Activated T-helper 17 cell treated with anti-CD3 and anti-CD28 coated beads, Interleukin-2, amount 50 U/mL, for 72 hours (primary cell): ENCODE measurements at places on chromosomes 12 and 14. TPM values are rescaled to one million over a fixed set of nuclear protein-coding genes. Genes with fewer than 3 reads are reported as not detected.

CCNB1IP1 gene
- total RNA-seq, result 53.5 TPM

CATSPERB gene
- 0.52 TPM for total RNA-seq

KLRC1 gene
- total RNA-seq, result not detected

GRCh38 chr14:94998685-94999084, 158.6 kb downstream of the DICER1 start:
- no peak for ATAC-seq

DNA sequence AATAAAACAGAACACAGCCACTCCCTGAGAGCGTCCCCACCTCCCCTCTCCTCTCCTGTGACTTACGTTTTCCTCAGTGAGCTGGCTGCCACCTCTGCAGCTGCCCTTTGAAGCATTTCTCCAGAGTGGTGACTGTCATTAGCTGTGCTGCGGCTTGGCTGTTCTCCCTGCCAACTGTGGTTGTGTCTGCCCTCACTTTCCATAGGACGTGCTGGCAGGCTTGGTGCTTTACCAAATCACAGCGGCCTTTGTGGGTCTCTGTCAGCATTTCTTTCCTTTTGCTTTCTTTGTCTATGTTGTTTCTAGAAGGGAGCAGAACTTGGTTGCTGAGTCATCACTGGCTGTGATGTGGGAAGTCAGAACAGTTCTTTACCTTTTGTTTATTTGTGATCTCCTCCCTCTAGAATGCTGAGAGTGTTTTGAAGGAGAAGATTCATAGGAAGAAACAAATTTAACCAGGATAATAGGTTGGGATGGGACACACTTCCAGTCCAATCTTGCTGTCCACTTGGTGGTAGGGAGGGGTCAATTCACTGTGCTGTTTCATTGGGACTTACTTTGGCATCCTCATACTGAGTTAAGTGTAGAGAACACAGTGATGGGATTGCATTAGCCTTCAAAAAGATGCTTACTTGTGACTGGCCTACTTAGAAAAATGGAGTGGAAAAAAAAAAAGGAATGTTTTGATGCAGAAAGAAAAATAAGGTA, 88.2 kb downstream of the TMX1 start:
- ATAC-seq, result peak; percentile 78

DNA sequence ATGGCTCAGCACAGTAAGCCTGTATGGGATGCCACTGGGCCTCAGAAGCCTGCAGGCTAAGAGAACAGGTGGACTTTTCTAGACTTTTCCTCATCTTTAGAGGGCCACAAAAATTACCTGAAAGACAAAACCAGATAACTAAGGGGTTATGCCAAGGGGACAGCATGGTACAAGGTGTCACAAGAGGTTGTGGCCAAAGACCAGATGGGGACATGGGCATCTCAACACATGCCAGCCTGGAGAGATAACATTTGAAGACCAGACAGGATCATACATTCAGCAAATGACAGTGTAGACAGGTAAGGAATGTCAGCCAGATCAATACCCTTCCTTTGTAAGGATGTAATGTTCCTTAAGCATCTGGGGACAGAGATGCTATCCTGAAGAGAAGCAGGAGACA, 8.9 kb upstream of the CRY1 start:
- no peak for ATAC-seq

DNA sequence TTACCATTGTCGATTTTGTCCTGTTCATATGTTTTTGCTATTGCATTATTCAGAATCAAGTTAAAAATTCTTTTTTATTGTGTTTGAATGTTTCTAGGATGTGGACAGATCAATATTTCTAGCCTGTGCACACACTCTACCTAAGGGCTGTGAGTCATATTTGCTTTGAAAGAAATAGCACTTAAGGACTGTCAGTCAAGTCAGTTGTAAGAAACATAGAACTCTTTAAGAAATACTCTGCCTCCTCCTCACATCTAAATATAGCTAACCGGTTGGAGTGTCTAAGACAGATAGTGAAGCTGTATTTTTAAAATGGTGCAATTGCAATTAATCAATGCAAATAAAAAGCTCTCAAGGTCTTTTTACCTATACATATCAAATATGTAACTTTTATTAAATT, 17.9 kb upstream of the MGST1 start:
- no peak for ATAC-seq

DNA sequence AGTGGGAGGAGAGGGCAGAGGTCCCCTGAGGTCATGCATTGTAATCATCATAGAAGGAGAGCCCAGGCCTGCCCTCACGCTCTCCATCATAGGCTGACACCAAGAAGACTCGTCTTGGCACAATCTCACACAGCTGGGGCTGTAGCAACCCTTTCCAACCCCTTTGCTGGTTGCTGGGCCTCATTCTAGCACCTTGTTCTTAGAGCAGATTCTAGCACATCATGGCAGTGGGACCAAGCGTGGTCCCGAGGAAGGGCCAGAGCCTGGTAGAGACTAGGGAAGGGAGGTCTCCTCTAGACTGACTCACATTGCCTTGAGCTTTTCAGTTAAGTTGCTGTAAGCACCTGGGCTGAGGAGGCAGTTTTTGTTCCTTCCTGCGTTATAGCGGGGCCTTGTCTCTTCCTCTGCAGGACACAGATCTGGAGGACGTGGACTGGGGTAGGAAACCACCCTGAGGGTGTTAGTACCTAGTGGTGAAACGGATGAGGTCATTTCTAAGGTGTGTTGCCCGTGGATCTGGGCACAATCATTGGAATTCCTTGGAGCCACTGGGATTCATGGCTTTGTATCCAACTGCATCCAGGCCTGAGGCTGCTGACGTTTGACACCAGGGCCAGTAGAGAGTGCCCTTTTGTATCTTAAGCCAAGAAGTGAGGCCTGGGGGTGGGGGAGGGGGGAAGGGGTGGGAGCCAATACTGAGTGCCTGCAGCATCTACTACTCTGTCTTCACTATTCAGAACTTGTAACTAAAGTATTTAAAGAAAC, 19.9 kb downstream of the RPS6KL1 start:
- ATAC-seq, result no peak

DNA sequence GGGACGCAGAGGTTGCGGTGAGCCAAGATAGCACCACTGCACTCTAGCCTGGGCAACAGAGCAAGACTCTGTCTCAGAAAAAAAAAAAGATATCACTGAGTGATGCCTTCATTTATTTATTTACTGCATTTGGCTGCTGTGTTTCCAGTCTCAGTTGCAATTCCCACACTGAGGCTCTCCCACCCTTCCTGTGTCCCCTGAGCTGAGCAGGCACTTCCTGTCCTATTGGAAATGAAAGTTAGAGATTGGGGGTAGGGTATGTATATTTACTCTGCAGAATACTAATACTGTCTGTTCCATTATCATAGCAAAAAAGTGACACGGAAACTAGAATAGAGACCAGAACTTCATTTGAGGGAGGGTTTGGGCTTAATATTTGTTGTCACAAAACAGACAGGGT, 1.6 kb upstream of the RBMS2 start:
- no peak for ATAC-seq
